GM04504 (cell line): ENCODE measurements at places on chromosomes 5 and 9.

DNA sequence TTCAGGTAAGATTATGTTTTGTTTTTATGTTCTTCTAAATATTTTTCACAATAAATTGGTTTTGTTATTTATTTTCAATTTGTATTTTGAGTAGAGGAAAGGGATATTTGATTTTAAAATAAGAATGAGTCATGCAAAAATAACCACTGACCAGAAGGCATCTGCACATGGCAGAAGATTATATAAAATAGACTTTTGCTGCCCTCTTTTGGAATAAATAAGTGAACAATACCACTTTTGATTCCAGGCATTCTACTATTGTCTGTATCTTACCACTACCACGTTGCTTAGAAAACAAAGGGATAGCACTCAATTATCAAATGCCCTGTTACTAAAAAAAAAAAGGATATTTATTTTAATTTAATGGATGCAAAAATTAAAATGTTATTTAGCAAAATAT, 227.3 kb upstream of the ITGA1 start:
- no peak for DNase-seq

GRCh38 chr5:136057401-136058038, 28.7 kb downstream of the TGFBI start:
- DNase-seq = no peak

GRCh38 chr9:14341437-14342122, 27.6 kb upstream of the NFIB start:
- no peak for DNase-seq

GRCh38 chr9:110115826-110116542, 92.0 kb downstream of the C9orf152 start:
- no peak for DNase-seq

- peak; percentile 66 for DNase-seq
Measured at GRCh38 chr9:136410500-136411287, at the start of the genes ENTR1 and PMPCA. TSS of gene ENTR1 (minus strand) at chr9:136410614. CDS start at chr9:136410397, 217 bp downstream. TSS of gene PMPCA (plus strand) at chr9:136410658. CDS start at chr9:136410669, 11 bp downstream.

DNA sequence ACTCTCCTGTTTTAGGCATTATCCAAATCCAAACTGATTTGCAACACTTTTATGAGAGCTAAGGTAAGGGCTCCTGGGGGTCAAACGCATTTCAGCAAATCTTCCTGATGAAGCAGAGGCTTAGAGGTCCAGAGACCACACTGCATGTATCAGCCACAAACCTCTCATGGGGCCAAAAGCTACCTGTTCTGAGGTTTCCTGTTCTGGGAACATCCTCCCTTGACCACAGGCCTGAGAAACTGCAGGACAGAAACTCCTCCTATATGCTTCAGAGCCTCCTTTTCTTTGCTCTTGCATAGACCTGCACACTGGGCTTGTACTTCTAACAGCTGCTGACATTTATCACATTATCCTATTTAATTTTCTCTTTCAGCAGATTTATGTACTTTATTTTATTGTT, 92.6 kb downstream of the OR2K2 start:
- no peak for DNase-seq

- peak; percentile 80 for DNase-seq
Measured at GRCh38 chr5:10595672-10596309, 31.9 kb downstream of the ANKRD33B start.

GRCh38 chr9:16825331-16825725, 45.1 kb downstream of the BNC2 start:
- DNase-seq = peak; percentile 21

GRCh38 chr9:90469435-90469834, 173.2 kb downstream of the DIRAS2 start:
- DNase-seq = no peak

GRCh38 chr5:172170251-172170701, 17.7 kb downstream of the STK10 start:
- DNase-seq = no peak

DNA sequence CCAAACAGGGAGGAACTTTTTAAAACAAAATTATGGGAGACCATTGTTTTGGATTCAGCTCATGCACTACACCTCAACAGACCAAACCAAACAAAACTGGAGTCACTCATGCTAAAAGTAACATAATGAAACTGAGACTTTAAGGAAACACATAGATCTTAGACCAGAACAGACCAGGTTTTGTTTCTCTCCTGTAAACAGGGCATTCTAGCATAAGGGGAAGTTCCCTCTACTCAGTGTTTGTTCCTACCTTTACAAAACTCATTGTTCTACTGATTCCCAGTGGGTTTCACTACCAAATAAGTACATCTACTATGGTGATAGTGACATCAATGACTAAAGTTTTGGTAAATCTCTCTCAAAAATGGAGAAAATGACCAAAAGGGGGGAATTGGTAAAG, 1103.6 kb upstream of the EDIL3 start:
- no peak for DNase-seq

GRCh38 chr5:33688526-33688925, 203.3 kb downstream of the ADAMTS12 start:
- DNase-seq = no peak

- no peak for DNase-seq
Measured at GRCh38 chr5:80035839-80036238, 691 bp downstream of the THBS4 start.

- no peak for DNase-seq
Measured at GRCh38 chr9:126009047-126009446, 261.9 kb downstream of the PBX3 start.

DNA sequence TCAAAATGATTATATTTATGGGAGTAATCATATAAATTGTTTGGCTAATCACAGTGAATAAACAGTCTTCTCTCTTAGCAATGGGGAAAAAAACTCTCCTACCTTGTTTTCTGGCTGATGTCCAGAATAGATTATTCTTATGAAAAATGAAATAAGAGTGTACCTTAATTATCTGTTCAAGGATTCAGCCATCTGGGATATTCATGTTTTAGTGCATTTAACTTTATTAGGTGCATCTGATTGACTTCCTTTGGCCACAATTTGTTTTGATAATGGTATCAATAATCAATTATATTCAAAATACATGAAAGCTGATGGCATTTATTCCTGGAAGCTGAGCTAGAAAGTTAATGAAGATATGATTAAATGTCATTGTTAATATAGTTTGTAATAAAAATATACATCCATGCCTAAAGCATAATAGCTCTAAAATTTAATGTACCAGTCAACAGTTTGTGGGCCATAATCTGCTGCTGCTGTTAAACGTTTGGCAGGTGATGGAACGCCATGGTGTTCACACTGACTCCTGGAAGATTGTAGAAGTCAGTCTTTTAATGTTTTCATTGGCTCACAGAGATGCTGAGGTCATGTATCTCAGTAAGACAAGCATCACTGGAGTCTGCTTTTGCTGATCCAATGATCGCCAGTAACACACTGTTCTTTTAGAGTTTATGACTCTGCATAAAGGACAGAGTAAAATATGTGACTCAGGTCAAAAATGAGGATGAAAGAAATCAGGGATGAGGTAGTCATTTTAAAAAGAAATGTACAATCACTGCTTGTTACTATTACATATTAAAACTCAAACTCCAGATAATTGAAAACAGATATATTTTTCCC, 105.8 kb downstream of the ISL1 start:
- DNase-seq = no peak

GRCh38 chr5:176629853-176630680, at the start of the genes EIF4E1B and SNCB:
TSS of gene EIF4E1B (plus strand) at chr5:176630675. CDS start at chr5:176642788, 12,113 bp downstream.
TSS of gene SNCB (minus strand) at chr5:176630534. CDS start at chr5:176629654, 880 bp downstream.
- DNase-seq = no peak

DNA sequence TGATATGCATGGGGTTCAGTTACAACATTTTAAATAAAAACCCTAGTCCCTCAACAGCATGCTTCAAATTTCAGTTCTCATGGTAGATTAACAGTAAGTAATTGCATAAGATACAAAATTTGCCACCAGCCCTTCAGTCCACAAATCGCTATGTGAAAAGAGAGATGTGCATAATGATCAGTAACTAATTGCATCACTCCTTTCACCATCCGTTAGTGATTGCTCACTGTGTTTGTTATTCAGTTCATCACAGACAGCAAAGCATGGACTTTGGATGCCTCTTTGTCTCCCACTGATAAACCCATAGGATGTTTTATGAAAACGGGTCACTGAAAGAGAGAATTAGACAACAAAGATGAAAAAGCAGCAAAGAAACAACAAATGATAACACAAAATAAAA, 103.2 kb downstream of the MCTP1 start:
- DNase-seq = no peak

DNA sequence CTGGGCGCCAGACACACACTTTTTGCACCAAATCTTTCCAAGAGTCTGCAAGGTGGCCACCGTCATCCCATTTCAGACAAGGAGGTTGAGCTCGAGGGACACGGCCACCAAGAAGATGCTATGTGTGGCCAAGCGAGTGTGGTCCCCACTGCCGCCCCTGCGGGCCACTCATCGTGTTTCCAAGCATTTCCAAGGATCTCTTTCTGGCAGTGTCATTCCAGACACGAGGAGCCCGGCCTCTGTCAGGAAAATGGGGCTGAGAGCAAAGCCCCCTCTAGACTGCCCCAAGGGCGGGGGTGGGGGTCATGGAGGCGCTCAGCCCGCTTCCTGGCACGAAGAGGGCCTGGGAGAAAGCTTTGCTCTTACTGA, 10.6 kb downstream of the VAV2 start:
- DNase-seq = no peak

DNA sequence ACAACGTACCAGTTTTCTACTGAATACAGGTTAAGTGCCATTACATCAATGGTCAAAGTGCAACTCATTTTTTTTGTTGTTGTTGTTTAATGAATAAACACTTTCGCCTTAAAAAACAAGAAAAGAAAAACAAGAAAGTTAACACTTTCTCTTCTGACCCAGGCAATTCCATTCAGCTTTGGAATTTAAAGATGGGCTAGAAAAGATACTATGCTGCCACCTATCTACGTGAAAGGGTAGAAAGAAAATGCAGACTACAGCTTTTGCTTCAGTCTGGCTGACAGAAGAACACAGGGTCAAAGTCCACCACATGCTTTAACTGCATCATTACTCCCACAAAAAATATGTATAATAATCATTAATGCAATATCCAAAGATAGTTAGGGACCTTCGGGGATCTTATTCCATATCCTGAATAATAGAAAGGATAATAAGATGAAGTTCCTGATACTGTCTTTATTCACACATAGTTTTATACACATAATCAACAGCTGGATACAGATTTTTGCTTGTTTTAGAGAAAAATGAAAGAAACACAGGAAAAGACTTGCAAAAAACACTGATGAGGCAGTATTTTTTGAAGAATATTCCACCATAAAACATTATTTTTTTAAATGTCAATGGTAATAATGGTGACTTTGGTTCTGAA, 40.4 kb downstream of the ZDHHC21 start:
- no peak for DNase-seq

GRCh38 chr5:93107805-93108520, 473.1 kb downstream of the NR2F1-AS1 start:
- no peak for DNase-seq

DNA sequence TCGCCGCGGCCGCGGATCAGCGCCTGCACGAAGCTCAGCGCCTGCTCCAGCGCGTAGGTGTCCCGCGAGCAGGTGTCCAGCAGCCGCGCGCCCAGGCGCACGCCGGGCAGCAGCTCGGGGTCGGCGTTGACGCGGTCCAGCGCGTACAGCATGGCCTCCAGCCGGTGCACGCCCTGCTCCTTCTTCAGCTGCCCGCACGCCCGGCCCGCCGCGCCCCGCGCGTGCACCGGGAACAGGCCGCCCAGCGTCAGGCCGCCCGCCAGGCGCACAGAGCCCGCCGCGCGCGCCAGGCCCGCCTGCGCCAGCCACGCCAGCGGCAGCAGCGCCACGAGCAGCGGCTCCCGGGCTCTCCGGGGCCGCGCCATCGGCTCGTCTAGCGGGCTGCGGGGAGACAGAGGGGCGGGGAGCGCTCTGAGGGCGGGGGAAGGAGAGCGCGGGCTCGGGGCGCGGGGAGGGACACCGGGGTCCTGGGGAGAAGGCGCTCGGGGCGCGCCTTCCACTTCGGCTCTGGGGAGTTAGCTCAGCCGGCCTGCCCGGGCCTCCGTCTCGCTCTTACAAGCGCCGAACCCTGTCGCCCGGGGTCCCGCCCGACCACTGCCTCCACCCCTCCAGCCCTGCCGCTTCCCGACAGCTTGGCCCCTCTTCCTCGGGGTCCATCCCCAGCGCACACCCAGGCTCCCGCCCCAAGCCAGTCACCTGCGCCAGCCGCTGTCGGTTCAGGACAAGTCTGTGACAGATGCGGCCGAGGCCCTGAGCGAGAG, at the start of gene GRM6:
Gene GRM6 (minus strand): TSS at position 741 of the 761 bp plus-strand sequence. CDS start 376 bp downstream, at position 365.
- no peak for DNase-seq

GRCh38 chr5:145554399-145554798, 280.7 kb downstream of the PRELID2 start:
- DNase-seq = no peak

DNA sequence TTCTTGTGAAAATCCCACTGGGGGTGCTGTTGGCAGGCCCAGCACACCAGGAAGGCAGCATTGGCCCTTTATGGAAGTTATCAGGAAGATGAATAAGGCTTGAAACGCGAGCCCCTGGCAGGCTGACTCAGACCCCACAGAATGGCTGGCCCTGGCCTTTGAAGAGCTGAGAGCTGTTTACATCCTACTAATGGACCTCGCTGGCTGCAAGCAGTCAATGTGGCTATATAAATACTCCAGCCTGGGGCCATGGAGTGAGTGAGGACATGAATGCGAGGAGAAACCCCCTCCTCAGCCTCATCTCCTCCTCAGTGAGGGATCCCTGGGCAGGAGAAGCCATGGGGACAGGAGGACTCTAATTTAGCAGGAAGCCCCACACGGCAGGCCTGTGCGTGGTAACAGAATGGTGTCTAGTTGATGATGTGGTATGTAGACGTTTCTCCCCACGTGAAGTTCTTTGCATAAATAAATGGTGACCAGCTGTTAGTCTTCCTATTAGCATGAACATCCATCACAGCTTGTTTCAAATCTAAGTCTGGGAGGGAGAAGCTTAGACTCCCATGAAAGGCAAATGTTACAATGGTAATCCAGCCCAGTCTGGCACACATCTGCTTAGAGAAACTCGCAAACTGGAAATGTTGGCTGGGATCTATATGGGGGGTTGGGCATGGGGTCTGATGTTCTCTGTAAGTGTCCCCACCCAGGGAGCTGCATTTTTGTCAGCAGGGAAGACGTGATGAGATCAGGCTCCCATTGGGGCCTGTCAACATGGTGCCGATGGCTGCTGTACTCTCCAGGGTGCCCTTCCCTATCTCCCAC, 175.1 kb upstream of the PITX1 start:
- peak; percentile 85 for DNase-seq

DNA sequence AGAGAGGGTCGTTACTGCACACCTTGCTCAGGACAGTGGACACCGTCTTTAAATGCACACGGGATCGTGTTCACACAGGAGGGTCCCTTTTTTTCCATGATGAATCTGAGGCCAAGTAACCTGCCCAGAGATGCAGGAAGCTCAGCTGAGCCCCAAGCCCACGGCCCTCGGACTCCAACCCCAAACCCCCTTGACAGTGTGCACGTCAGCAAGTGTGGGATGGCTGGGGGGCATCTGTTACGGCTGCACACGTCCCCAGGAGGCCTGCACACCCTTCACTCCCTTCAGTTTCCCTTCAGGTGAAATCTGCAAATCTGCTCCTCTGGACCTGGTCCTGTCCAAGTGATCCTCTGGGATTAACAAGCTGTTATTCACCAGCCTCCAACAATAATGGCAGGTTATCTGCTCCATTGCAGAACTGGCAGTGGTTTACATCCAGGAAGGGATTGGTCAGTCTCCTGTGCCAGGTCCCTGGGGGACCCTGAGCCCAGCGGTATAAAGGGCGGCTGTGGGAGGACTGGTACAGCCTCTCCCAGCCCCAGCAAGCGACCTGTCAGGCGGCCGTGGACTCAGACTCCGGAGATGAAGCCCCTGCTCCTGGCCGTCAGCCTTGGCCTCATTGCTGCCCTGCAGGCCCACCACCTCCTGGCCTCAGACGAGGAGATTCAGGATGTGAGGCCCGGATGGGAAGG, at the start of gene LCN1:
Gene LCN1 (plus strand): TSS at position 525 of the 692 bp plus-strand sequence. CDS start 58 bp downstream, at position 583.
- DNase-seq = no peak
